ENCODE measurements at places on chromosomes 6 and 20. TPM values are rescaled to one million over a fixed set of nuclear protein-coding genes. Genes with fewer than 3 reads are reported as not detected.

CLVS2 gene
- polyA plus RNA-seq: not detected

PTCHD4 gene
- 0.15 TPM for polyA plus RNA-seq

TRIM31 gene
- polyA plus RNA-seq: 52.2 TPM

MICB gene
- 0.83 TPM for polyA plus RNA-seq

FILIP1 gene
- polyA plus RNA-seq: 0.31 TPM

TFAP2A gene
- polyA plus RNA-seq: not detected

DLL1 gene
- polyA plus RNA-seq: 3.4 TPM

TDP2 gene
- 43.5 TPM for polyA plus RNA-seq

C20orf202 gene
- not detected for polyA plus RNA-seq

PDYN gene
- polyA plus RNA-seq: not detected

WFDC11 gene
- not detected for polyA plus RNA-seq

CD93 gene
- 3.4 TPM for polyA plus RNA-seq

MOXD1 gene
- 14.8 TPM for polyA plus RNA-seq

NRSN1 gene
- polyA plus RNA-seq: not detected

CFAP61 gene
- polyA plus RNA-seq: not detected

RNF39 gene
- polyA plus RNA-seq: 3.2 TPM

MTFR2 gene
- 1.8 TPM for polyA plus RNA-seq

PPDPF gene
- 756 TPM for polyA plus RNA-seq

ADGB gene
- not detected for polyA plus RNA-seq

TBXT gene
- polyA plus RNA-seq: not detected

OR2H2 gene
- not detected for polyA plus RNA-seq
